ENCODE measurements at places on chromosomes 11 and 22.

GRCh38 chr22:50561401-50562358 is 1.0 kb downstream of the SYCE3 start:
- DNase-seq, result no peak

GRCh38 chr11:70204466-70204799 is 1.3 kb downstream of the FADD start:
- DNase-seq, result peak; percentile 45

DNA sequence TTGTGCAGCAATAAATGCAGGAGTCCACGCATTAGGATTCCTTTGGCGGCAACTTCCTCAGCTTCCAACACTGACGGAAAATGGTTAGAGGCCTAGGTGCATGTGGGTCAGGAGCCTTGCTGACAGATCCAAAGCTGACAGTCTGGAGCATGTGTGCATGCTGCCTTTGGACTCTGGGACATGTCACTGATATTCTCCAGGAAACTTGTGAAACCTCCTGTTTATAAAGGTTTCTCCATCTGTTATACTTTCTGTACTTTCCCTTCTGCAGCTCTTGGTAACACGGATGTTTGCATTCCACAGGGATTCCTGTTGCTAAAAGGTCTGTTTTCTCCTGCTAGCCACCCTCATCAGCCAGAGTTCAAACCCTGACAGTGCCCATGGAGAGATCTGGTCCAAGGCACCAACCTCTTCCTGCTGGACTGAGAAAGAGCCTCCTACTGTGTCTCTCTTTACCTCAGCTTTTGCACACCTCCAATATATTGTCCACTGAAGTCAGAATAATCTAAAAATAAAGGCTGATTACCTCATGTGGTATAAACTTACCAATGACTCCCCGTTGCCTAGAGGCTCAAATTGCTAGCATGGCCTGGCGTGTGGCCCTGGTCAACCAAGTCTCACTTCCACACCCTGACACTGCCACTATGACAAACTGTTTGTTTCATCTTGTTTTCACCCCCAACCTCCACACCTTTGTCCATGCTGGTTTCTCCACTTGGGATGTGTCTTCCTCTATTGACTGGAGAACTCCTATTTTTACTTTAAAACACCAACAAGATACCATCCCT is 31.1 kb upstream of the LYVE1 start:
- no peak for DNase-seq

- DNase-seq, result no peak
Measured at GRCh38 chr11:73406131-73406530, 29.9 kb downstream of the RELT start.

DNA sequence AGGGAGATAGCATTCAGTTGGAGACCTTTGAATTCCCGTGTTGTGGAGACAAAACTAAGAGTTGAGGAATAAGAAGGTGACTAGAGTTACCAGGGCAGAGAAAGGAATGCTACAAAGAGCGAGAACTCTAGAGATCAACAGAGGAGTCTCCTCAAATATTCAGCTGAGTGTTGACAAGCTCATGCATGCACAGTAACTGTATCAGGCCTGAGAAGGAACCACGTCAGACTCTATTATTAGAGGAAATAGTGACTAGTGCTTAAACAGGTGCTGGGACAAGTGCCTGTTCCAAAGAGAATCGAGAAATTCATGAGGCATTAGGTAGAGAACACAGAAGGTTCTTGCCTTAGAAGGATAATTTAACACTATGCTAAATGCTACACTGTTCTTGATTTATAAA is 333.8 kb upstream of the CHORDC1 start:
- no peak for DNase-seq

GRCh38 chr11:66595245-66595904 is 2.4 kb downstream of the CCS start:
- no peak for DNase-seq

DNA sequence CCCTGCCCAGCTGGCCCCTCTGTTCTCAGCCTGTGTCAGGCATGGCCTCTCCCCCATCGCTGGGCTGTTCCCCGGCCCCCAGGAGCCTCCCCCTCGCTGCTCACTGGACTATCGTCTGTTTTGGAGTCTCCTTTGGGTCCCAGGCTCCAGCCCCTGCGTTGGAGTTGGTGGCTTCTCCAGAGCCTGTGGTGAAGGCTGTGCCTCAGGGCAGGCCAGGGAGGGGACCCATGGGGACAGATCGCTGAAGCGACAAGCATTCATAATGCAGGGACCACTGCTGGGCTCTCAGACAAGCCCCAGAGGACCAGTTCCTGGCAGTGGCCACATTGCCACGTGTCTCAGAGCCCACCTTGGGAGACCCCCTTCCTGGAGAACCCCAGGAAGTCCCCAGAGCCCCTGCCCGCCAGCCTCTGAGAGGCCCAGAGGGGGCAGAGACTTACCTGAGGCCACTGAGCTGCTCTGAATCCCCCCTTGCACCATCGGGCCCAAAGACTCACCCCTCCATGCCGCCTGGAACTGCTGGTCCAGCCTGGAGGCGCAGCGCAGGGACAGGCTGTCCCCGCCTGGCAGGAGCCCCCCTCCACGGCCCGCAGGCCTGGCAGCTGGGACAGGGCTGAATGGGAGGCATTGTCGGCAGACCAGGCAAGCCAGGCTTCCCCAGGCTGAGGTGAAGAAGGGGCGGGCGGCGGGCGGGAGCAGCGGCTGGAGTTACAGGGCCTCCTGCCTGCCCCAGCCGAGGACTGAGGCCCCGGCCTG is at the start of gene CHADL:
Gene CHADL, minus strand, starts transcription at position 555 of the 756 bp plus-strand sequence. Its CDS starts 50 bp downstream, at position 505.
- no peak for DNase-seq

DNA sequence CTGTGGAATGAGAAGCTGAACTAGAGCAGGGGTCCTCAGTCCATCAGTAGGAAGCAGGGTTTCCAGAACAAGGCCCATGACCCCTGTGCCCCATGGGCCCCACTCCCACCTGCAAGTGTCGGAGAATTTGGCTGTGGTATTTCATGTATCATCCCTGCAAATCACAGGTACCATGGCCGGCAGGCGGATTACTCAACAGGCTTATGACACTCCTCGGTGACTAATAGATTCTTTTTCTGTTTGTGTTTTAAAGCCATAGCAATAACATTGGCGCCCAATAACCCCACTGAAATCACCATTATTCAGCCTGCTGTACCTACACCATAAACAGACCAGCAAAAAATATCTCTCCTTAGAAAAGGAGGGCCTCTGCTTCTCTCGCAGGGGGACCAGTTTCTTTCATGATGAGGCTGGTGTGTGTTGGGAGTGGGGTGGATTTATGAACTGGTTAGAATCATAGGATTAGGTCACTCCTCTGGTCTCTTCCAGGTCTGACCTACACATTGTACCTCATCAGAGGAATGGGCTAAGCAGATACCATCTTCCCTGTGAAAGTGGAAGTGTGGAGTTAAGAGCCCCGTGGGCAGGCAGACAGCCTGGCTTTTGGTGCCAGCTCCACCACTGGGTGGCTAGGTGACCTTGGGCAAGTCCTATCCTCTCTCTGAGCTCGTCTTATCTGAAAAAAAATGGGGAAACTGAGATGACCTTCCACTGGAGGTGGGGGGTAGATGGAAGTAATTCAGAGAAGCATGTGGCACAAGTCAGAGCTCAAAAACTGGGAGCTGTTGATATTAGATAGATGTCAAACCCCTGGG is 60.2 kb upstream of the WNT11 start:
- DNase-seq, result no peak

- DNase-seq, result no peak
Measured at GRCh38 chr22:39368461-39368911, 18.7 kb downstream of the SYNGR1 start.

DNA sequence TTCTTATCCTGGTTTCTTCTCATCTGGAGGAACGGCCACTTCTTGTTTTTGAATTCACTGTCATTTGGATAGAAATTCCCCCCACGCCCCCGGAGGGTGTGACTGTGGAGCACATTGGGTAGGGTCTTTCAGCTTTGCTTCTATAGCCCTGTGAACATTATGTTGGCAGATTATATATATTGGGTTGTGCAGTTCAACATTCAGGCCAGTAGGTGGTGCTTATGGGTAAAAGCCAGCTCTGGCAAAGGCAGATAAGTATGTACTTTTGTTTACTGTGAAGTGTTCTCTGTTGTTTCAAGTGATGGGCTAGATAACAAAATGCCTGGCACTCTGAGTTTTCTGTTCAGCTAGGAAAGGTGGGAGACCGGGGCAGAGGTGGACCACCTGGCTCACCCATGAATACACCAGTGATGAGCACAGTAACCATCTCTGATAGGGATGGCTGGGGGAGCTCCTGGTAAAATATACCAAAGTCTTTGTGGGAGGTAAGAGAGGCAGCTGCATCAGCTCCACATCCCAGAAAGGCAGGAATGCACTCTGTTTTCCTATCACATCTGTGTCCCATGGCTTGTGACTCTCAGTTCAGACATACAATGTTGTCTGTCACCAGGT is 1348.2 kb upstream of the RAG2 start:
- no peak for DNase-seq

DNA sequence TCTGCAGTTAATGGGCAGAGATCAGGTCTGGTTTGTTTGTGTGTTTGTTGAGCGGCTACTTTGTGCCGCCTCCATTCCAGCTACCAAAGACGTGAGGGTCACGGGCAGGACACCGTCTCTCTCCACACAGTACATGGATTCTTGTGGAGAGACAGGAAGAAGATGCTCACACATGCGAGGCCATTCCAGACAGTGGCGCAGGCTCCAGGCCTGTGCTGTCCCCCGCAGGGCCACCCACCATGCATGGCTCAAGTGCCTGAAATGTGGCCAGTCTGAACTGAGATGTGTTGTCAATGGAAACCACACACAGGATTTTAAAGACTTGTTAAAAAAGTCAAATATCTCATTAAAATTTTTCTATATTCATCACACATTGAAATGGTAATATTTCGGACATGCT is 848.3 kb downstream of the TBC1D22A start:
- DNase-seq, result no peak

- no peak for DNase-seq
Measured at GRCh38 chr11:104823657-104824056, 74.6 kb downstream of the CASP12 start.

Data from stimulated activated CD8-positive, alpha-beta memory T cell treated with anti-CD3 and anti-CD28 coated beads, Interleukin-4, amount 100 ng/mL, for 48 hours (primary cell).